ENCODE measurements at places on chromosomes 12 and 14. TPM values are rescaled to one million over a fixed set of nuclear protein-coding genes. Genes with fewer than 3 reads are reported as not detected.

The PLEKHG3 gene
- 26.1 TPM for total RNA-seq

The PRR4 gene
- total RNA-seq = 1.6 TPM

The GZMH gene
- not detected for total RNA-seq

The DPPA3 gene
- total RNA-seq = not detected

The KRT85 gene
- not detected for total RNA-seq

The TMEM119 gene
- 5.5 TPM for total RNA-seq

The KRT83 gene
- total RNA-seq = not detected

- no peaks in the 10 kb centered on the region for H3K27me3 ChIP-seq
- DNase-seq = peak; percentile 94
- H3K27ac ChIP-seq = peak overlapping the region; percentile 99
- H3K4me3 ChIP-seq = peak overlapping the region; percentile 86
- no peaks in the 10 kb centered on the region for H3K4me1 ChIP-seq
Measured at GRCh38 chr12:52036587-52037171, 14.6 kb upstream of the NR4A1 start.

DNA sequence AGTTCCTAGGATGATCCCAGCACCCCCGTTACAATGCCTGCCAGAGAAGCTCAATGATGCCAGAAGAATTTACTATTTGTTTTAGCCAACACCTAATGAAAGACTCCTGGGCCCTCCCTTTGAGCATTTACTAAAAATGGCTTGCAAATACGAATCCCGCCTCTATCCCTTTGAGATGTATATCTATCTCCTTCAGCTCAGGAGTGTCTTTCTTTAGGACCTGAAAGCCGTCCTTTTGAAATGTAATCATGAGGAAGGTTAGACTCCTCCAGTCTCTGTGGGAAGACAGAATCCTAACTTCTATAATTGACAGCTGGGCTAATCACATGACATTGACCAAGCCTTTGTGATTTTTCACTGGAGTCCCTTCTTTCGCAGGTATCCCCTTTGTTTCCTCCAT lies 19.2 kb upstream of the DYNC1H1 start:
- no peak for DNase-seq
- H3K4me1 ChIP-seq = no peaks in the 10 kb centered on the region
- H3K4me3 ChIP-seq = no peak overlapping the region
- no peaks in the 10 kb centered on the region for H3K36me3 ChIP-seq
- H3K27me3 ChIP-seq = no peaks in the 10 kb centered on the region
- H3K27ac ChIP-seq = no peak overlapping the region

- no peaks in the 10 kb centered on the region for H3K27me3 ChIP-seq
- no peak for DNase-seq
- H3K4me1 ChIP-seq = no peaks in the 10 kb centered on the region
- no peak overlapping the region for H3K27ac ChIP-seq
- no peaks in the 10 kb centered on the region for H3K36me3 ChIP-seq
- no peak overlapping the region for H3K4me3 ChIP-seq
Measured at GRCh38 chr12:34236073-34236472, 213.8 kb downstream of the ALG10 start.

GRCh38 chr12:57380300-57380699 lies 50.5 kb downstream of the R3HDM2 start:
- no peak overlapping the region for H3K27ac ChIP-seq
- no peak overlapping the region for H3K4me3 ChIP-seq
- H3K27me3 ChIP-seq = no peaks in the 10 kb centered on the region
- DNase-seq = no peak

- no peaks in the 10 kb centered on the region for H3K4me1 ChIP-seq
- H3K27me3 ChIP-seq = no peaks in the 10 kb centered on the region
- H3K36me3 ChIP-seq = no peaks in the 10 kb centered on the region
- no peak overlapping the region for H3K27ac ChIP-seq
- DNase-seq = no peak
Measured at GRCh38 chr12:82242729-82243128, 115.5 kb downstream of the CCDC59 start.

GRCh38 chr14:72104011-72104613 lies 171.9 kb downstream of the RGS6 start:
- no peaks in the 10 kb centered on the region for H3K4me1 ChIP-seq
- no peak overlapping the region for H3K4me3 ChIP-seq
- no peak overlapping the region for H3K27ac ChIP-seq
- no peaks in the 10 kb centered on the region for H3K27me3 ChIP-seq
- no peaks in the 10 kb centered on the region for H3K36me3 ChIP-seq

DNA sequence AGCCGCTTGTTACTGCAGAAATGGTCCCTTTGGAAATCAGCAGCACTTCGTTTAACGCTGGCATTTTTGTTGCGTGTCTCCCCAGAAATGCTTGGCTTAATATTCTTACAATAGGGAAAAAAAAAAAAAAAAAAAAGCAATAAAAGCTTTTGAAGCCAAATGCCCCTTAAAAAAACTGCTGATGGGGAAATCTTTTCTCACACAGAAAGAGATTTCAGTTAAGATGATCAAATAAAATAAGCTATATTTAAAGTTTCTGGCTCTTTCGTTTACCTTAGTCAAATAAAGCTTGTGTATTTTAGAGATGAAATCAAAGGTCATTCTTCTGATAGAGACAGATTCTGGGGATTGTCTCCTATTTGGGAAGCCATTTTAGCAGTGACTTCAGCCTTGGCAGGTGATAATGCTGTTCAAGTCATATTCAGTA lies 52.4 kb upstream of the FRS2 start:
- no peaks in the 10 kb centered on the region for H3K36me3 ChIP-seq
- H3K4me3 ChIP-seq = no peak overlapping the region
- H3K27ac ChIP-seq = no peak overlapping the region
- H3K4me1 ChIP-seq = peaks cover 13% of the 10 kb centered on the region

DNA sequence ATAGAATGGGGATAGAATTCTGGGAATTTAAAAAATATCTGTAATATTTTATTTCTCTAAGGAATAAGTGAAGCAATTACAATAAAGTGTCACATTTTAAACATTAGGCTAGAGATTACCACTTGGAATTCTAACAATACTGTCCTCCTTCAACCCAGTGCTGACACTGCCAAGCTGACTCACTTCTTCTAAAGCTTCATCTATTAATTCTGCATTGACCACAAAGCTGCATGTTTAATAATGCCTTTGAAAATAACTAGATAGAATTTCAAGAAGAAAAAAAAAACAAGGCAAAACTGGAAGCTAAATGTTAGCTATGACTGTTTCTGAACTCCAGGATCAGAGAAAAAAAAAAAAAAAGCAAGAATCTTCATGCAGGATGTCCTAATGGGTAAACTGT lies 970.7 kb upstream of the FBXO33 start:
- H3K4me3 ChIP-seq = no peak overlapping the region
- H3K27ac ChIP-seq = no peak overlapping the region
- H3K27me3 ChIP-seq = no peaks in the 10 kb centered on the region
- no peaks in the 10 kb centered on the region for H3K4me1 ChIP-seq

GRCh38 chr12:102643879-102644575 lies 163.7 kb upstream of the IGF1 start:
- H3K27me3 ChIP-seq = no peaks in the 10 kb centered on the region
- no peak overlapping the region for H3K4me3 ChIP-seq
- H3K27ac ChIP-seq = no peak overlapping the region
- no peaks in the 10 kb centered on the region for H3K4me1 ChIP-seq

- H3K27ac ChIP-seq = no peak overlapping the region
- DNase-seq = no peak
- no peaks in the 10 kb centered on the region for H3K36me3 ChIP-seq
- H3K4me3 ChIP-seq = no peak overlapping the region
- H3K27me3 ChIP-seq = no peaks in the 10 kb centered on the region
Measured at GRCh38 chr12:112833267-112833666, 41.7 kb downstream of the RPH3A start.

GRCh38 chr12:68189821-68190242 lies 30.3 kb upstream of the IFNG start:
- H3K4me1 ChIP-seq = no peaks in the 10 kb centered on the region
- H3K27me3 ChIP-seq = no peaks in the 10 kb centered on the region
- no peak overlapping the region for H3K4me3 ChIP-seq
- no peak overlapping the region for H3K27ac ChIP-seq

DNA sequence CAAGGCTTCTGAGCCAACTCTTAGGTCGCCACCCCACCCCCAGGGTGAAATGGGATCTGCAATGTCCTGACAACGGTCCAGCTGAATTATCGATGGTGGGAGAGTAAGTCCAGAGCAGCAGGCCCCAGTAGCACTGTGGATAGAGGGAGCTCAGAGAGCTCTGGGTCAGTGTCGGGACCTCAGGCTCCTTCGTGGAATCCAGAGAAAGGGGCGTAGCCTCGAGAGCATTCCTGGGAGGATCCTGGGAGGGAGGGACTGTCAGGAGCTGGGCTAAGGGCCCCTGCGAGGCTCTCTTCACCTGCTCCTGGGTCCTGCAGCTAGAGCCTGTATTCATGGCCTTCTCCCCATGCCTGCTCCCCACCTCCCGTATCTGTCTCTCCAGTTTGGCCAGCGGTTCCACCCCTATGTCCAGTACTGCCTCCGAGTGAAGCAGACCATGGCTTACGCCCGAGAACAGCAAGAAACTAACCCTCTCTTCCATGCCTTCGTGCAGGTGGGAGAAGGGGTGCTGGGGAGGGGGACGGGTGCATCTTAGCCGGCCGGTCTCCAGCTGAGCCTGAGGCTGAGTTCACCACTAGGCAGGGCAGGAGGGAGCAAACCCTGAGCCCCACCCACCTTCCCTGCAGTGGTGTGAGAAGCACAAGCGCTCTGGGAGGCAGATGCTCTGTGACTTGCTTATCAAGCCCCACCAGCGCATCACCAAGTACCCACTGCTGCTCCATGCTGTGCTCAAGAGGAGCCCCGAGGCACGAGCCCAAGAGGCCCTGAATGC lies 6.6 kb downstream of the PLEKHG6 start:
- H3K4me3 ChIP-seq = no peak overlapping the region
- peaks cover 8% of the 10 kb centered on the region for H3K4me1 ChIP-seq

DNA sequence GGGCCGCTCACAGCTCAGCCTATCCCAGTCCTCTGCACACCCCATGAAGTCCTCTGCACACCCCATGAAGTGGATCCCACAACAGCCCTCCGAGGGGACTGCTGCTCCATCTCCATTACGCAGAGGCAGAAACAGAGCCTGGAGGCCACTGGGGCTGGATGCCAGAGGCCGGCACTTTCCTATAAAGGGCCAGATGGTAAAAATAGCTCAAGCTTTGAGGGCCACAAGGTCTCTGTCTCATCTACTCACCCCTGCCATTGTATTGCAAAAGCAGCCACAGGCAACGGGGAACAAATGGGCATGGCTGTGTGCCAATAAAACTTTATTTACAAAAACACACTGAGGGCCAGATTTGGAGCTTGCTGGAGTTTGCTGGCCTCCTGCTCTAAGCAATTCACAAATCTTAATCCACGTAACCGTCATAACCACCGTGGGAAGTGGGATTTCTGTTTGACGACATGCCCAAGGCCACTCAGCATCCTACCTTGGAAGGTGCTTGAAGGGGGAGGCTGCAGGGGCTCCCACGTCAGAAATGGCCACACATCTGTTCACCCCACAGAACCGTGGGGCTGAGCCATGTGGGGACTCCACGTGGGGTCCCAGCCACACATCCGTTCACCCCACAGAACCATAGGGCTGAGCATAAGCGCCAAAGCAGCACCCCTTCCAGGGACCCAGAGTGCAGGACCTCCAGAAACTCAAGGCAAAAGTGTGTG lies 92.0 kb downstream of the NCOR2 start:
- DNase-seq = no peak
- no peaks in the 10 kb centered on the region for H3K27me3 ChIP-seq
- H3K4me1 ChIP-seq = peaks cover 41% of the 10 kb centered on the region
- no peak overlapping the region for H3K4me3 ChIP-seq
- H3K27ac ChIP-seq = peak overlapping the region; percentile 49

- DNase-seq = no peak
- H3K4me3 ChIP-seq = no peak overlapping the region
- H3K36me3 ChIP-seq = no peaks in the 10 kb centered on the region
Measured at GRCh38 chr12:28209782-28210181, 19.5 kb downstream of the CCDC91 start.

DNA sequence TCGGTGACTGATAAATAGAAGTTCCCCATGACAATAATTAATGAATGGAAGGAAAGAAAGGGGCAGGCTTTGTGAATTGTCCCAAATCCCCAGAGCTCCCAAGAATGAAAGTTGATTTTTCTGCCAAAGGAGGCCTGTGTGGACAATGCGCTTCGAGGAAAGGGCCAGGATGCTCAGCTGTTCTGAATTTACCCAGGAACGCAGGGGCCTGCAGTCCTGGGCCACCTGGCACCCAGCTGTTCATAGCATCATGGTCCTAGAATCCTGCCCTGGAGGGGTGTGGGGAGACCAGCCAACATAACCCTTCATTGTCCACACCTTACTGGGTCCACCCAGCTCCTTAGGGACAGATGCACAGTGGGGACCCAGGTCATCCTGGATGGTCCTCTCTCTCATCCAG lies 587.5 kb downstream of the BCL11B start:
- no peak overlapping the region for H3K27ac ChIP-seq
- no peaks in the 10 kb centered on the region for H3K36me3 ChIP-seq
- no peak for DNase-seq
- no peaks in the 10 kb centered on the region for H3K27me3 ChIP-seq
- no peak overlapping the region for H3K4me3 ChIP-seq
- no peaks in the 10 kb centered on the region for H3K4me1 ChIP-seq
